ENCODE measurements at places on chromosomes 16 and 17.

DNA sequence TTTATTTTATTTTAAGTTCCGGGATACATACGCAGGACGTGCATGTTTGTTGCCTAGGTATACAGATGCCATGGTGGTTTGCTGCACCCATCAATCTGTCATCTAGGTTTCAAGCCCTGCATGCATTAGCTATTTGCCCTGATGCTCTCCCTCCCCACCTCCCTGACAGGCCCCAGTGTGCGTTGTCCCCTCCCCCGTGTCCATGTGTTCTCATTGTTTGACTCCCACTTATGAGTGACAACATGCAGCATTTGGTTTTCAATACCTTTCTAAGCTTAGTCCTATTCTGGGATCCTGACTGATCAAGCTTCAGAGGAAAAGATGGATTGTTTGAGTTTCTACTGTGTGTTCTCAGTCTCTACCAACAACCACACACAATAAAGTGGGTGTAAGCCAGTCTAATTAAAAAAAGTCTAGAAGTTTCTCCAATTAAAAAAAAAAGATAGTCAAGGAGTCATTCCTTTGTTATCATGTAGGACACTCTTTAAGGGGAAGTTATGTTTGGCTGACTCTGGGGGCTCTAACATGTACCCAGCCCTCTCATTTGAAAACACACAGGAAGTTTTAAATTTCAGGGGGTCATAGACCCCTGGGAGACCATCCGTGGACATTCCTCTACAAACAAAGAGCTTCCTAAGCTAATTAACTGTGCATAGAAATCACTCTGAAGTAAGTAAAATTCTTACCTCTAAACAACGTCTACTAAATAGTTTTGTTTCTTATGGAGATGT is 66.3 kb upstream of the ADAMTS18 start:
- H3K4me3 ChIP-seq = no peak overlapping the region
- no peaks in the 10 kb centered on the region for H3K27me3 ChIP-seq
- H3K4me1 ChIP-seq = no peaks in the 10 kb centered on the region
- no peaks in the 10 kb centered on the region for H3K36me3 ChIP-seq

DNA sequence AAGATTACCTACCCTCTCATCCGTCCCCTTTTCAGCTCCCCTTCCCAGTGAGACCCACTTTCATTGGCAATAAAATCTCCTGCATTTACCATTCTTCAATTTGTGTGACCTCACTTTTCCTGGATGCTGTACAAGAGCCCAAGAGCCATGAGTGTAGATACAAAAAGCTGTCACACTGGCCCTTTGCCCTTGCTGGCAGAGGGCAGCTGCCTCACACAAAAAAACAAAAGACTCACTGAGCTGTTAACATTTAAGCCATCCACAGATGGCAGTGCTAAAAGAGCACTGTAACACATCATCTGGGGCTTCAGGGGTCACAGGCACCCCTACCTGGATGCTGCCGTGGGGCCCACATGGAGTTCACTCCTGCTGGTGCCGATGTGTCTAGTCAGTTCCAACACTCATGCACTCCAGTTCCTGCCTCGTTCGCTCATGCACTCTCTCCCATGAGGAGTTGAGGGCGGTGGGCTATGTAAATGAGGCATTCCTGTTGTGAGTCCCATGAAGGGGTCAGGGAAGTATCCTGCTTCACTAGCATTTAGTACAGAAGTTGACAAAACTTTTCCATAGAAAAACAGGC is 123.1 kb downstream of the CA10 start:
- no peaks in the 10 kb centered on the region for H3K27me3 ChIP-seq
- no peak overlapping the region for H3K27ac ChIP-seq
- H3K4me3 ChIP-seq = no peak overlapping the region
- no peaks in the 10 kb centered on the region for H3K36me3 ChIP-seq
- H3K4me1 ChIP-seq = no peaks in the 10 kb centered on the region

- no peak overlapping the region for H3K4me3 ChIP-seq
- no peak for DNase-seq
- peak overlapping the region; percentile 10 for H3K27ac ChIP-seq
Measured at GRCh38 chr17:56291226-56291805, 138.0 kb downstream of the ANKFN1 start.

- no peaks in the 10 kb centered on the region for H3K36me3 ChIP-seq
- no peak overlapping the region for H3K4me3 ChIP-seq
- H3K27me3 ChIP-seq = peaks cover 24% of the 10 kb centered on the region
- H3K27ac ChIP-seq = no peak overlapping the region
Measured at GRCh38 chr16:74769586-74770190, 4.9 kb downstream of the FA2H start.

GRCh38 chr17:4475463-4475862 is 23.2 kb upstream of the SPNS2 start:
- no peak overlapping the region for H3K4me3 ChIP-seq
- H3K4me1 ChIP-seq = peaks cover 3% of the 10 kb centered on the region
- H3K27me3 ChIP-seq = no peaks in the 10 kb centered on the region
- no peak for DNase-seq

GRCh38 chr16:87702325-87702811 is 63.4 kb downstream of the KLHDC4 start:
- DNase-seq = peak; percentile 42
- H3K4me1 ChIP-seq = peaks cover 15% of the 10 kb centered on the region
- H3K27me3 ChIP-seq = no peaks in the 10 kb centered on the region
- H3K27ac ChIP-seq = peak overlapping the region; percentile 70
- peak overlapping the region; percentile 50 for H3K4me3 ChIP-seq

- H3K36me3 ChIP-seq = no peaks in the 10 kb centered on the region
- peaks cover 12% of the 10 kb centered on the region for H3K27me3 ChIP-seq
- H3K4me3 ChIP-seq = no peak overlapping the region
- no peak overlapping the region for H3K27ac ChIP-seq
Measured at GRCh38 chr17:3851461-3852100, 5.5 kb upstream of the NCBP3 start.

- no peak overlapping the region for H3K4me3 ChIP-seq
- H3K27ac ChIP-seq = no peak overlapping the region
- H3K36me3 ChIP-seq = no peaks in the 10 kb centered on the region
- DNase-seq = no peak
Measured at GRCh38 chr16:46768809-46769208, 20.7 kb upstream of the MYLK3 start.

All from T-helper 2 cell treated with Interferon-gamma antibody and Interleukin-4, amounts not matched to agents 5 μg/mL and 100 μg/mL, for 36 hours (primary cell).